Germinal center (tissue), 1 donor: ENCODE measurements at places on chromosomes 3 and 15.

DNA sequence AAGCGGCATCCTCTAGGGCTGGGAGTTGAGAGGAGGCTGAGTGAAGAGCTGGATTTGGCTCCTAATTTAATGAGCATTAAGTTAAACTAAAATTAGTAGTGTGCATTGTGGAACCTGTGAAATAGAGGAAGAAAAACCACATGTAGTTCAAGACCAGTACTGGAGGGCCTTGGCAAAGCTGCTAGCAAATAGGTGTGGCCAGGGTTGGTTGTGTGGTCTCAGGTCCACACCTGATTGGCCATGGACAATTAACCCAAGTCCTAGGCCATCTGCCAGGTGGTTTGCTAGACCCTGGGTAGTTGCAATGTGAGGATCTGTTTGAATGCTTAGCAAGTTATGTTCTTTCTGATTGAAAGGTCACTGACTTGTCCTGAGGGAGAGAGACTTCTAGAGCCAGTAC is 275.5 kb downstream of the PDCD6IP start:
- no peak for DNase-seq

- DNase-seq = no peak
Measured at GRCh38 chr15:28984421-28985315, 98.9 kb downstream of the APBA2 start.

GRCh38 chr3:15726043-15726442 is 71.7 kb downstream of the ANKRD28 start:
- no peak for DNase-seq

- DNase-seq = no peak
Measured at GRCh38 chr3:100073714-100074307, 40.5 kb downstream of the FILIP1L start.

DNA sequence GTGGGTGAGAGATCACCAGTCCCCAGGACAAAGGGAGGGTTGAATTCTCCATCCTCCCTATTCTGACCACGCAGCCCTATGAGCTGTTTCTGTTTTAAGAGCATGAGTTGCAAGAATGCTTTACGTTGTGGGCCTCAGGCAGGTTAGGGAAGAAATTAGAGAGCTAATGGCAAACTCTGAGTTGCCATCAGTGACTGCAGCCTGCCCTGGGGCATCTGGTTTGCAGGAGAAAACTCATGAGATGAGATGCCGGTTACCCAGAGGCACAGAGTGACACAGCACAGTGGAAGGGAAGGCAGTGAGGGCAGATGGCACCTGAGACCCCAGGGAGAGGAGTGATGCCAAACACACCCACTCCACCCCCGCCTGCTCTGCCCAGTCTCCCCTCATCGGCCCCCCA is 265.3 kb downstream of the CD47 start:
- no peak for DNase-seq

GRCh38 chr3:140898340-140899180 is 43.1 kb upstream of the SLC25A36 start:
- DNase-seq = peak; percentile 19

DNA sequence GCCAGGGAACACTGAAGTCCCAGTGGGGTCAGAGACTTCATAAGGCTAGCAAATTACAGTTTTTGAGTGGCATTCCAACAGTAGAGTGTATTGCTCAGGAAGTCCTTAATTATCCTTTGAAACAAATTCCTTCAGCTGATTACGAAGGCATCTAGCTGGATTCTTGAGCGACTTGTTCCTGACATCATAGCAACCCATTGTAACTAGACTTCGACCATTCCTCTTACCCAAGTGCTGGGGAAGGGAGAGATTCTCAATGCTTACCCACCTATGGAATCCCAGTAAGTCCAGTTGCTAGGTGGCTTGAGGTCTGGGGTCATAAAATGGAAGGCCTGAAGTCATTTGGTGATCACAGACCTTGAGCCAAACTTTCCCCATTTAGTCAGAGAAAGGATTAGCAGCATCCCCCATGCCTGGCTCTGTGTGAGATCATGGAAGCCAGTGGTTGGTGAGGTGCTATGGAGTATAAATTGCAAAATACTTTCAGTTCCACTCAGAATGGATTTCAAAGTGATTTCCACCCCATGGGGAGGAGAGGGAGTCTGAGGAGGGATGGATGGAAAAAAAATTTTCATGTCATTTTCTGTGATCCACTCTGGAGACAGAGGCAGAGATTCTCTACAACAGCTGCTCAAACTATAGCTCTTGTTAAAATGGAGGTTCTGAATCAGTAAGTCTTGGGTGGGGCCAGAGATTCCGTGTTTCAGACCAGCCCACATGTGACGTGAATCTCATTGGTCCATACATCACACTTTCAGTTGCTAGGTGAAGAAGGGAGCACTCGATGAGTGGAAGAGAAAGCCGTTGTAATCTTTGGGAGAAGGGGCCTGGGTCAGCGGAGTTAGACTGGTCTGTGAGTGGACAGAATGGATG is 45.7 kb downstream of the CD86 start:
- DNase-seq = peak; percentile 64

DNA sequence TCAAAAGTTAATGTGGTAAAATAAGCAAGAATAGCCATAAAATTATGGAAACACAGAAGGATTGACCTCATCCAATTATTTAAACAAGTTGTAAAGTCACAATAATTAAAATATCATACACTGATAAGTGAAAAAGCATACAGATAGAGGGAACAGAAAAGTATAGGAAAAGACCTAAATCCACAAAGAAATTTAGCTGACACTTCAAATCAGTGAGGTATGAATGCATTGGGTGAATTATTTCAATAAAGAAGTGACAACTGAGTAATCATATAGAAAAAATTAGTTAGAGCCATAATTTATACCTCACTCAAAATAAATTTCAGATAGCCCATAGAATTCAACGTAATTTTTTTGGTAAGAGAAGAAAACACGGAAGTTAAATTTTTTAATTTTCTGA is 25.1 kb downstream of the TFDP2 start:
- DNase-seq = no peak

- DNase-seq = no peak
Measured at GRCh38 chr3:107634099-107634489, 111.3 kb downstream of the BBX start.

GRCh38 chr3:72266016-72266370 is 481.0 kb upstream of the PROK2 start:
- DNase-seq = no peak

GRCh38 chr3:197256836-197257444 is 41.5 kb downstream of the DLG1 start:
- peak; percentile 16 for DNase-seq

DNA sequence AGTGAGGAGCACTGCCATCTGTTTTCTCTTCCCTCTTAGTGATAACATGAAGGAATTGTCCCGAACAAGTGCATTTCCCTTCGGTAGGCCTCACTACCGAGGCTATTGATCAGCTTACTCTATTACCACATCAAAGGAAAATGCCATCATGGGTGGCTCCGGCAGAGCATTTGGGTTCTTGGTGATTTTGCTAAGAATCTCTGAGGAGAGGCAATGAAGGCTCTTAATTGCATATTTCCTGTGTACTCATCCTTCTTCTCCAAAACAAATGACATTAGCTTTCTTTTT is 35.3 kb downstream of the CHRD start:
- no peak for DNase-seq

- DNase-seq = no peak
Measured at GRCh38 chr15:33903661-33904060, 64.6 kb upstream of the CHRM5 start.

DNA sequence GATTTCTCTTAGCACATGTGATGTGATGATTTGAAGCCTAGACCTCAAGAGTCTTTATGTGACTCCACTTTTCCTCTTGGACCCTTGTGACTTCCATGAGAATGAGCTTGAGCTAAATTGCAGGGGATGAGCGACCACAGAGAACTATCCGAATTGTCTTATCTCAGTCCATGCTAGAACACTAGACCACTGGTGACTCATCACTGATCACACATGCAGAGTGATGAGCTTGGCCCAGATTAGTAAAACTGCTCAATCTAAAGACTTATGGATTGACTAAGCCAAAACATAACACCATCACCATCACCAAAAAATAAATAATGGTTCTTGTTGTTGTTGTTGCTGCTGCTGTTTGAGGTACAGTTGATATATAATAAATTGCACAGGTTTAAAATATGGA is 114.1 kb upstream of the CFAP20DC start:
- no peak for DNase-seq

GRCh38 chr3:129614927-129615363 is 8.5 kb upstream of the PLXND1 start:
- no peak for DNase-seq

GRCh38 chr3:104526901-104527401 is 839.8 kb upstream of the ALCAM start:
- peak; percentile 15 for DNase-seq

DNA sequence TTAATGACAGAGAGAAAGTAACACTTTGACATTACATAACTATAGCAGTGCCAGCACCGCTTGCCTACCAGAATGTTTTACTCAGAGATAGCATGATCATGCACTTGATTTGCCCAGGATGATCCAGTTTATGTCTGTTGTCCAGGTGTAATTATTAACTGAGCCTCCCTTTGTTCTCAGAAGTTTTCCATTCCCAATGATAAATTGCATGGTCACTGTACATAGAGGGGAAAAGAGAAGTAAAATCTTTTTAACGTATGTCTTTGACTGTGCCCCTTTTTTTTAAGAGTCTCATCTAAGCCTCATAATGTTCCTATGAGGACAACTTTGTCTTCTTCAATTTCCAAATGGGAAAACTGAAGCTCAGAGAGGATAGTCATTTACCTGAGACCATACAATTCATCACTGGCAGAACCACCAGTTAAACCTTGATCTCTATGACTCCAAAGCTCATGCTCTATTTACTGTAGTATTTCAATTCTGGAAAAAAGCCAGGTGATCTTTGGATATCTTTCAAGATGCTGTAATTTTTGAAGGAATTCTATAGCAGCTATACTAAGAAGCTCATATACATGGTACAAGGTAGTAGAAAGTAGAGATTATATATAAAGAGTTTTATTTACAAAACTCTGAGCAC is 25.1 kb downstream of the C3orf85 start:
- DNase-seq = no peak

GRCh38 chr3:69739204-69740102 is at the start of gene MITF:
Gene MITF (plus strand): TSS chr3:69739464. CDS start chr3:69739598, 134 bp downstream.
- DNase-seq = peak; percentile 72

DNA sequence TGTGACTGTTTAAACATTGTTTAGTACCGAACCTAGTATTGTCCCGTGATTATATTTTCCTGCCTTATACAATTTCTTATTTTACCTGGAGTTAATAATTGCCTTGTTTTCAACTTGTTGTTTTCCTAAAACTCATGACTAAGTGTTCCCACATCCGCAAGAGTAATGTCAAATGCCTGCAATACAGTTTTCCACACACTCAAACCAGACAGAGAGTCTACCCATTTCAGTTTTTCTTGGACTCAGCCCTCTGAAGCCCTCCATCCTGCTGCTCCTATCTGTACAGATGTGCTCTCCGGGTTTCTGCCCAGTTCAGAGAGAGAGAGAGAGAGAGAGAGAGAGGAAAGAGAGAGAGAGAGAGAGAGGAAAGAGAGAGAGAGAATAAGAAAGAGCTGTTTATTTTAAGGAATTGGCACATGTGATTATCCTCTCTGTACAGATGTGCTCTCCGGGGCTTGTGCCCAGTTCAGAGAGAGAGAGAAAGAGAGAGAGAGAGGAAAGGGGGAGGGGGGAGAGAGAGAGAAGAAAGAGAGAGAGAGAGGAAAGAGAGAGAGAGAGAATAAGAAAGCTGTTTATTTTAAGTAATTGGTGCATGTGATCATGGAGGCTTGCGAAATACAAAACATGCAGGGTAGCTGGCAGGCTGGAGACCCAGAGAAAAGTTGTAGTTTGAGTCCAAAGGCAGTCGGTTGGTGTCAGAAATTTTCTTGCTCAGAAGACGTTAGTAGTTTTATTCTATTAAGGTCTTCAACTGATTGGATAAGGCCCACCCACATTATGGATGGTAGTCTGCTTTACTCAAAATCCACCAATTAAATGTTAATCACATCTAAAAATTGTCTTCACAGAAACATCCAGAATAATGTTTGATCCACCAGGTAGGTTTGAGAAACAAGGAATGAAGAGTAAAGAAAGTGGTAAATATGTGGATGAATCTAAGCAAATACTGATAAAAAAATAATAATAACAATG is 104.1 kb upstream of the GOLGA8J start:
- DNase-seq = no peak

DNA sequence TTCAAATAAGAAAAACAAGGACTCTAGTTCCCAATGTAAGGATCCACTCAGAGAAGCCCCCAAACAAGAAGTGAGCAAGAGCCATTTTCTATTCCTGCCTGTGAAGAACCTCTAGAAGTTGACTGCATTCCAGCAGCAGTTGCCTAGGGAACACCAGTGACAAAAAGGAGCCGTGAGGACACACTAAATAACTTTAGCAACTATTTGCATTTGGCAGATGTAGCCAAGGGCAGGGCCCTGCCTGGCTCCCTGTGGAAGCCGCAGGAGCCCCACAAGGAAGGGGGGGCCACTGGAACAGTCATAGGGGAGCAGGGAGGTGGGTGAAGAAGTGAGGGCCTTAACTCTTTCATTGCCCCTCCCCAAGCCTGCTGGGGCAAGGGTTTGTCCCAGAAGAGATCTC is 470.2 kb upstream of the PROK2 start:
- peak; percentile 30 for DNase-seq

- no peak for DNase-seq
Measured at GRCh38 chr3:99545941-99546580, 92.3 kb upstream of the COL8A1 start.
